ENCODE measurements at places on chromosomes 7 and 10.

- no peak for DNase-seq
Measured at GRCh38 chr10:60236869-60237524, 152.7 kb downstream of the ANK3 start.

GRCh38 chr10:97182288-97182990 is 3.3 kb downstream of the SLIT1 start:
- DNase-seq = no peak

DNA sequence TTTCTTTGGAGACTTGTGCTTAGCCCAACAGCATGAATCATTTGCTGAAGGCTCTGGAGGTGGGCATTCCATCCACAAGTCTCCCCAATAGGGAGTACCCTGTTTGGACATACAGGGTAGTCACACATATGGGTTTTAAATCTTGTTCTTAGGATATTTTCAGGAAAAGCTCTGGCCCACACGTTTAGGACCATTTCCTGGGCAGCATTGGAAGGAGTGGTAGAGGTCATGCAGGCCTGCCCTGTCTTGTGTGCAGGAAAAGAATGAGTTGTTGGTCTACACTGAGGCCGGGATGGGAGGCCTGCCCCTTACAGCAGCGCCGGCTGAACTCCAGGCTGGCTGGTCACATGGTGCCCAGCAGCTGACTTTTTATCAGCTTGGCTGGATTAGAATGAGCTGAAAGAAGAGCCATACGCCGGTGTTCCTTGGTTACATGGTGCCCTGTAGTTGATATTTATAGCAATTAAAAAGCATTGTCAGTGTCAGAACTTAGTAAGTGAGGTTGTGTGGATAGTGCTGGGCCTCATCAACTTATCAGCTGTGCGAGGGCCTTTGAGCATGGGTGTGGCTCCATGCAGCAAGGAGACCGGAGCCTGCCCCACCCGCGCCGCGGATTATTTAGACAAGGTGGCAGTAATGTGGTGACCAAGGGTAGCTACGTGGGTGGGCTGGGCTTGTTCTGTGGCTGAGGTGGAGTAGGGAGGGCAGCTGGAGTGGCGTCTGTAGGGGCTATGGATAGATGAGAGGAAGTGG is 28.6 kb downstream of the OGDH start:
- DNase-seq = no peak

DNA sequence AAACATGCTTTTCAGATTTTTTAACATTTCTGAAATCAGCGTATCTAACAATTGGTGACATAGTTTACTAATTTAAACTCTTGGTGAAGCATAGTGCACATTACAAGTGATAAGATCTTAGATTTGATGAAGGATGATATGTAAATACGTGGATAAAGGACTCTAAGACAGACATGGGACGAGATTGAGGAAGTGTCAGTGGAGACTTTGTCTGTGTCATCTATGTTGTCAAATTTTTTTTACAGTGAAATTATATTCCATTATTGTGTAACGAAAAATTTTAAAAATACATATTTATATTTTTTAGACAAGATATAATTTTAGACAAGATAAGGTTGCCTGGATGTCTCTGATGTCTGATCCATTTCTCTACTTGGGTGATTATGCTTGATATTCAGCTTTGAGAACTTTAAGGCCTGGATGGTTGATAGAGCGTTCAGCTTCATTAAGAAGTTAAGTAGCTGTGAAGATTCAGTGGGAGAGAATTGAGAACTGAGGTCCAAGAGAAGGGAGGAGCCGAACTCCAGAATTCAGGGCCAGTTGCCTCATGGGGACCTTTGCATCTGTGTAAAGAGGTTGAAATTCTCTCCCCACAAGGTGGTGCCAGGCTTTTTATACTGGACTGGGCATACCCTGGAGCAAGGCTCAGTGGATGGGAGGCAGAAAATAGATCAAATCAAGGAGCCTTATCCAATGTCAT is 62.7 kb downstream of the KAT6B start:
- DNase-seq = no peak

- no peak for DNase-seq
Measured at GRCh38 chr10:103062854-103063590, 130.1 kb downstream of the NT5C2 start.

DNA sequence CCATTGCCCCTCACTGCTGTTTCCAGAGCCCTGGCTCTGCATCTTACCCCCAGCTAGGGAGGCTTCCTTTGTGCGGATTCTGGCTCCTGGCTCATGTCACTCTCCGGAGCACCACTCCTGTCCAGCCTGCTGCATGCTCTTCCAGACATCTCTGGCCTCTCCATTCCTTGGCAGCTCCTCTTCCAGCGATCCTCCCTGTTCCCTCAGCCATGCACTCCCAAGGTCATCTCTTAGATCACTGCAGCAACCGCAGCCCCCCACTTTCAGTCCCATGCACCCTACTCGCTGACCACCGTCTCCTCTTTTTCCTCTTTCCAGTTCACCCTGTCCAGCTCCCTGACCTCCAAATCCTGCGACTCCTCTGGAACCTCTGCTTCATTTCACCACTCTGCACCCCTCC is 6.9 kb upstream of the SMARCD3 start:
- no peak for DNase-seq

- DNase-seq = no peak
Measured at GRCh38 chr10:74055383-74056049, 57.6 kb downstream of the VCL start.

All from fibroblast of pulmonary artery (primary cell).